Tibial nerve (tissue), 4 donors: ENCODE measurements at places on chromosomes 16 and 17.

DNA sequence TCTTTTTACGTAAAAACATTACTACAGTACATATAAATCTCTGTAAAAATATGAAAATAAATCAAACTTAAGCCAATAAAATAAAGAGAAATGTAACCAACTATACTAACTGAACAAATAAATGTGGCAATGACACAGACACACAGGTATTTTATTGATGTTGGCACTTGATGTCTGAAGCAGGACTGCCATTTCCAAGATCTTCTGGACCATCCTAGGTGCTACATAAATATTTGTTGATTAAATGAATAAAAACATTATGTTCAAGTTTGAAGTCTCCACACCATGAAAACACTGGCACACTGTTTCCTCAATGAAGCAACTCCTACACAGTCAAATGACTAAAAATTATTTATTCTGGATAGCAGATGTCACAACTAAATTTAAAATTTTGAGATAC is 106.9 kb downstream of the NCOR1 start:
- DNase-seq = no peak

GRCh38 chr17:70286391-70286790 is 117.1 kb downstream of the KCNJ2 start:
- no peak for DNase-seq

GRCh38 chr17:32525122-32525521 is 38.3 kb downstream of the CDK5R1 start:
- no peak for DNase-seq

- DNase-seq = no peak
Observed at GRCh38 chr16:265711-266110, 10.0 kb downstream of the RGS11 start.

GRCh38 chr17:2028737-2029136 is 1.2 kb upstream of the DPH1 start:
- DNase-seq = no peak

GRCh38 chr16:85959686-85960085 is 60.7 kb downstream of the IRF8 start:
- DNase-seq = no peak

- no peak for DNase-seq
Observed at GRCh38 chr16:28839004-28839639, 7.0 kb downstream of the TUFM start.

GRCh38 chr17:43392397-43392796 is 6.4 kb upstream of the ARL4D start:
- DNase-seq = no peak

GRCh38 chr17:15092762-15093161 is 172.4 kb downstream of the PMP22 start:
- no peak for DNase-seq

DNA sequence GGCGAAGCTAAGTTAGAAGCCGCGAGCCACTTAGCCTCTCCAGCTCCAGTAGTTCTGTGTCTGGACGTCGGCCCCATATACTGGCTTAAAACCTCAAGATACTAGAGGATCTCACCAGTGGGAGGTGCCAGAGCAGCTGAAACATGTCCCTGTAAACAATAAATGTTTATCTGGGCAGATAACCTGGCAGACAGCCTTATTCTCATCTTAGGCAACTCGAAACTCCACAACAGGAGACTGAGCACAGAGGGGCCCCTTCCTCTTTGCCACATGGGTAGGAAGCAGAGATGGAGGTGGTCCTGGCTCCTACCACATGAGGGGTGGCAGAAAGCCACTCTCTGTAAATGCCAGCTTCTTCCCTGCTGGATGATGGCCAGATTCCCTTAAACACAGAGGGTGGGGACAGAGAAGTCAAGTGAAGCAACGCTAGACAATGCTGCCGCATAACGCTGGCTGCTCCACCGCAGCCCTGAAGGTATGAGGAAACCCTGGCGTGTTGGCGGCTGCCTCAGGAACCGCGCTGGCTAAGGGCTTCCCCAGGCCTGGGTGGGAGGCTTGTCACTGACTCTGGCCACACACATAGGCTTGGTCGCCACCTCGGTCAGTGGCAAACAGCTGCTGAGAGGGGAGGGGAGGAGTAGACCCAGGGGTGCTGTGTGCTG is 67.9 kb downstream of the HIC1 start:
- peak; percentile 45 for DNase-seq

GRCh38 chr16:2275476-2276367 is 7.8 kb upstream of the RNPS1 start:
- no peak for DNase-seq

- DNase-seq = no peak
Observed at GRCh38 chr17:47099451-47099986, 89.6 kb downstream of the CDC27 start.

GRCh38 chr17:46072998-46073397 is 73.9 kb downstream of the STH start:
- no peak for DNase-seq

- DNase-seq = no peak
Observed at GRCh38 chr16:31267332-31268032, 7.7 kb downstream of the ITGAM start.

GRCh38 chr17:57980522-57980921 is 7.5 kb downstream of the VEZF1 start:
- no peak for DNase-seq

- no peak for DNase-seq
Observed at GRCh38 chr16:61274211-61274610, 762.0 kb downstream of the CDH8 start.

DNA sequence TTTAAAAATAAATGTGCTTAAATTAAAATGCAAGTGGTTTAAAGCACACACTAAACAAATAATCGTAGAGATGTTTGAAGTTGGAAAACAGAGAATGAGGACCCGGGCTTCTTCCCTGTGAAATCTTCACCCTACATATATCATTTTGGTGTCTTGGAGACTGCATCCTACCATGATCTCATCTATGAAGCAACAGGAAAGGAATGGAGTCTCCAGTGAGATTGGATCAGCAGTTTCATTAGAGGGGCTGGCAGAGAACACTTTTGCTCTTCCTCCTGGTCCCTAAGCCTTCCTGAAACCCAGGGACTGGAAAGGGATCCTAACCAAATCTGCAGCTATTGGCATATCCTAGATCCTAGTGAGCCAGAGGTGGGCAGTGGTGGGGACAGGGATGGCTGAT is 85.0 kb downstream of the GRIN2A start:
- DNase-seq = no peak

- no peak for DNase-seq
Observed at GRCh38 chr17:60817192-60817591, 139.5 kb downstream of the BCAS3 start.

DNA sequence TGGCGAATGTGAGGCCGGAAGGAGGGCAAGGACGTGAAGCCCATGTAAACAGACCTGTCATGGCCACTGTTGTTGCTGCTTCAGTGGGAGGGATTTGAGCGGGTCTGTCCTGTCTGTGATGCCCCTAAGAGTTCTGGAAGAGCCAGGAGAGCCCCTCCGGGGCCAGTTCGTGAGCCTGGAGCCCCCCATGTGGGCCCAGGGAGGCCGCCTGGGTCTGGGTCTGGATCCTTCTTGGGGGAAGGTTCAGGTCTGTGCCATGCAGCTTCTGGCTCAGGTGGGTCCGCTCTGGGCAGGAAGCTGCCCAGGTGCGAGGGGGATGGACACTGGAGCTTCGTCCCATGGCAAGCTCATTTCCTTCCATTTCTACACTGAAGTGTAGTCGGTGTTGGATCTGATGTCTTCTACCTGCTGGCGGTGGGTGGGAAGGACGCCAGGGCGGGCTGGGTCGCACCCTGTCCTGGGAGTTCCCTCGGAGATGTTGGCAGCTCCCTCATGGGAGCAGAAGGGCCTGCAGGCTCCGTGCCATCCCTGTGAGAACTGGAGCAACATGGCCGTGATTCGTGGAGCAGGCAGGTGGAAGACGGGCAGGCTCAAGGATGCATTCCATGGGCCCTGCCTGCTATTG is 11.2 kb upstream of the WFIKKN1 start:
- DNase-seq = no peak

GRCh38 chr17:20210614-20211013 is 201.5 kb downstream of the SPECC1 start:
- no peak for DNase-seq

DNA sequence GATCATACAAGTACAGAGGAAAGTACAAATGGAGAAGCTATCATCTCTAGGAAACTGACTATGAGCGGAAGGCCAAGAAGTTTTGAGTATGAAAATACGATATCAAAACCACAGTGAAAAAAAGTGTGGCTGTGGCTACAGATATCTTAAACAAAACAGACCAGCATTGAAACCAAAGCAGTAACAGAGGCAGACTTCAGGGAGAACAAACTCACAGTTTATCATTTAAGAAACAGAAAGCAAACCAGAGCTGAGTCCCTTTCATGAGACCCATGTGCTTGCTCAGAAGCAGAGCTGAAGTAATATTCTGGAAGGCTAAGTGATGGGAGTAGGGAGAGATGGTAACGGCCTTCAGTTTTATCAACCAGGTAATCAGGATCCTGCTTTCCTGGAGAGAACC is 317.8 kb downstream of the CA10 start:
- DNase-seq = no peak

GRCh38 chr16:88374736-88375135 is 8.0 kb upstream of the ZNF469 start:
- DNase-seq = no peak

DNA sequence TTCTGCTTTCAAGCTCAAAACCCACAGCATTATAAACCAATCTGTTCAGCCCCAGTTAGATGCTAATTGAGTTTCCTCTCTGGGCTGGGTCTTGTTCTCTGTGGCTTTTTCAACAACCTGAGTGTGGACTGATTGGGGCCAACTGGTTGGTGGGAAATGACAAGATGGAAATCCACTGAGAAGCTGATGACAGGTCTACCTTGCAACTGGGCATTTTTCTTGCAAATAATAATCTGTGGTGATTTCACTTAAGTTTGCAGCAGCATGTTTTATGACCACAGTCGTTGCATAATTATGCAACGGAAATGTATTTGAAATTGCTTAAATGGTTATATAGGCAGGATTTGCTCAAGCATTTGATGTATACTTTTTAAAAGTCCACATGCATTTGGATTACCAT is 69.9 kb downstream of the AKAP1 start:
- DNase-seq = no peak

DNA sequence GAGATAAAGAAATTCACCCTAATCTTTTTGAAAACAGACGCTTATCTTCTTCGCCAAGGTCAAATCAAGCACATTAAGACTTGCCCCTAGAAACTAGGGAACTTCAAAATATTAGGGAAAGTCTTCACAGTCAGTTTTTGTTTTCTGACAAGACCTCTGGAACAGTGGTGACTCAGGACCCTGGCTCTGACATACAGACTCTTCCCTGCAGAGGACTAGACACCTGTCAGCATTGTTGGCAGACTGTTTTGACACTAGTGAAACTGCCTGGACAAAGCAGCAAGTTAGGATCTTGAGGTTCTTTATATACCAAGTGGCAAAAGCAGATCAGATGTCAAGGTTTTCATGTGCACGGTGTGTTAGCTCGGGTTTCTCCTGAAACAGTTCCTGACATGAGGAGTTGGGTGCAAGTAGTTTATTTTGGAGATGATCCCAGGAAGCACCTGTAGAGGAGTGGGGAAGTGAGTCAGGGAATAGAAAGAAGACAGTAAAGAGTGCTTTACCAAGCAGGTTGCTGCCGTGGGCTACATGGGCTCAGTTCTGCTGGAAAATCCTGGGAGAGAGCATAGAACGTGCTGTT is 182.0 kb upstream of the IRX5 start:
- no peak for DNase-seq

DNA sequence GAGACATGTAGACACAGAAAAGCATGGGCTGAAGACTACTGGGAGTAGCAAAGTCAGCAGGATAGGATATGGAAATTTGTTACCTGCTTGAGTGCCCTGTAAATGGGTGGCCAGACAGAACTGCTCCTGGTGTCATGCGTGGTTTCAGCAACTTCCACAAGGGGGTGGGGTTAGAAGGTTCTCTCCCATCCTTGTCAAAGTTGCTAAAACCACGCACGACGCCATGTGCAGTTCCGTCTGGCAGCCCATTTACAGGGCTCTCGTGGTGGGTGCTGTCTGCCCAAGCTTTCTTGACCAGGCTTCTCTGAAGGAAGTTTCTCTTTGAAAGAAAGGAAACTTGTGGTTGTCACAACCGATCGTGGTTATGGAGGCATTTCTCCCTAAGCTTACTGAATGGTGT is 6.9 kb upstream of the DBNDD1 start:
- no peak for DNase-seq

GRCh38 chr16:87406495-87407088 is 14.5 kb downstream of the MAP1LC3B start:
- DNase-seq = no peak

DNA sequence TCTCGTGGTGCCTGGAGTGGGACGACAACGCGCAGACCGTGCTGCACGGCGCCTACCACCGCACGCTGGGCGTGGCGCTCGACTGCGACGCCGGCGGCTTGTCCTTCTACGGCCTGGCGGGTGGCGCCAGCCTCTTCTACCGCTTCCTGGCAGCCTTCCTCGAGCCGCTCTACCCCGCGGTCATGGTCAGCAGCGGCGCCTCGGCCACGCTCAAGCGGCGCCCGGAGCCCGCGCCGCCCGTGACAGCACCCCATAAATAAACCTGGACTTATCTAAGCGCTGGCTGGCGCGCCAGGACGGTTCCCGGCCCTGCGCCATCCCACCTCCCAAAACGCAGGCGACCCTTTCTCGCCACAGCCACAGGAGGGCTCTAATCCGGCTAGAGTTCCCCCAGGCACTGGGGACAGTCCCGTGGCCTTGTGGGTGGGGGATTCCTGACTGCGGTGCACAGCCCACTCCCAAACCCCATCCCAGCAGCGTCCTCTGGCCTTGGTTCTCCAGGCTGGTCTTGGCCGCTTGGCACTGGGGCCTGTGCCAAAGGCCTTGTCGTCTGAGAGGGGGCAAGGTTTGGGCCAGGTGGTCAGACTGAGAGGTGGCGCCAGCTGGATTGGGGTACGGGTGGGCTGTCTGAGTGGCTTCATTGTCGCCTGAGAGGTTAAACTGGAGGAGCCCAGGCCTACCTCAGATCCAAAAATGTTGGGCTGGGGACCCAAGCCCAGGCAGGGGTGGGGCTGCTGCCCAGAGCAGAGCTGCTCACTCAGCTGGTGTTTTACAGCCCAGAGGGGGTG is 10.1 kb upstream of the SLC16A5 start:
- no peak for DNase-seq

- no peak for DNase-seq
Observed at GRCh38 chr16:76226011-76226410, 51.2 kb upstream of the CNTNAP4 start.

DNA sequence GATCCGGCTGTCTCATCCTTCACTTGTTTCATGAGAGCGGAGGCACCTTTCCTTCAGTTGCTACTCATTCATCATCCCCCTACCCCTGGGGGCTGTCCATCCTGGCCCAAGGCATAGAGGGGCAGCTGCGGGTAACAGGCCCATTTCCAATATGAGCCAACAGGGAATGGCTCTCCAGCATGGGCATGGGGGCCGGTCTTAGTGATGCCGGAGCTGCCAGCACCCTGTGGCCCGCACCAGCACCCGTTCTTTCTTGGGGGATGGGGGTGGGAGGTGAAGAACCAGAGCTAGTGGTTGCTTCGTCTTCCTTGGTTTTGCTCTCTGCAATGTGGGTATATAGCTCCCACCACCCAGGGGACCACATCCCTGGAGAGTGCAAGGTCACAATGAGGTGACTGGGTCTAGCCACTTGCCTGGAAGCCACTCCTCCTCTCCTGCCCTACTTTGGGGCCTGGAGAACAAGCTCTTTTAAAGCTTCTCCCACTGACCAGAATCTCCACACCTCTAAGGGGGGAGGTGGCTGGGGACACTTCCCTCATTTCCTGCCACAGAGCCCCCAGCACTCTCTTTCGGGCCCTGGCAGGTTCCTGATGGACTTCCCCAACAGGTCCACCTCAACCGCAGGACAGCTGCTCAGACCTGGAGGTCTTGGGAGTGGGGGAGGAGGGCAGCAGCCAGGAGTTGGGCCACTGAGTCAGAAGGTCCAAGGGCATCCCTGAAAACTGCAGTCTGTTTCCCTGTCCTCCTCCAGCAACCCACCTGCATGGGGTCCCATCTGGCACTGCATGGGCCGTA is 11.9 kb upstream of the TBX2 start:
- DNase-seq = no peak

GRCh38 chr17:15154618-15155017 is 110.5 kb downstream of the PMP22 start:
- DNase-seq = no peak
